B cell (primary cell): ENCODE measurements at places on chromosomes 3 and 15.

GRCh38 chr3:38829404-38829803 is 13.4 kb upstream of the SCN10A start:
- DNase-seq: no peak

- DNase-seq: no peak
Measured at GRCh38 chr3:54713455-54713854, 214.4 kb downstream of the LRTM1 start.

DNA sequence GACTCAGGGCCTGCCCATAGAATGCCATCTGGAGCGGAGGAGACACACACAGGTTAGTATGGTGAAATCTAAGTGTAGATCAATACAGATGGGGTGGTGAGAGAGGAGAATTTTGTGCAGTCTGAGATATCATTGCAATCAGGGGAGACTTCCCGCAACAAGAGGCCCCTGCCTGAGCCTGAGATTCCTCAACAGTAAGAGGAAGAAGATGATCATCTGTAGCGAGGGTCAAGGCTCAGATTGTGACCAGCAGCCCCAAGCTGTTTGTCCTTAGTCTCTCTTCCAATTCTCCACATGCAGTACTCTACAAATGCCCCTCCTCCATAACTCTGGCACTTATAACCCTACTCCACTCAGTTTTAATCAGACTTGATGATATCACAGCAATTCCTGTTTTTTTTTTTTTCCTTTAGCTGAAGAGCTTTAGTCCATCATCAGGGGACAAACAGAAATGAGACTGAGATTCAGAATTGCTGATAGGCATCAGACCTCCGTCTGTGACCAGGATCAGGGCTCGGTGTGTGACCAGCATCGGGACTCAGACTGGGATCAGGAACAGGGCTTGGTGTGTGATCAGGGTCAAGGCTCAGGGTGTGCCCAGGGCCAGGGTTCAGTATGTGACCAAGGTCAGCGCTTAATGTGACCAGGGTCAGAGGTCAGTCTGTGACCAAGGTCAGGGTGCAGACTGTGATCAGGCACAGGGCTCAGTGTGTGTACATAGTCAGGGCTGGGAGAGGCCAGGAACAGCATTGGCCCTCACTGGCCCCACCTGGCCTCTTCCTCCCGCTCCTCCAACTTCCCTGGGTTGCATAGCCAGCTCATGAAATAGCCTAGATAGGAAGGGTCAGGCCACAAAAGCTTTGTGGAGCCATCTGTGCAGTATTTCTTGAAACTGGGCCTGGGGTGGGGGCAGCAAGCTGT is 14.1 kb downstream of the LOXL1 start:
- no peak for DNase-seq

DNA sequence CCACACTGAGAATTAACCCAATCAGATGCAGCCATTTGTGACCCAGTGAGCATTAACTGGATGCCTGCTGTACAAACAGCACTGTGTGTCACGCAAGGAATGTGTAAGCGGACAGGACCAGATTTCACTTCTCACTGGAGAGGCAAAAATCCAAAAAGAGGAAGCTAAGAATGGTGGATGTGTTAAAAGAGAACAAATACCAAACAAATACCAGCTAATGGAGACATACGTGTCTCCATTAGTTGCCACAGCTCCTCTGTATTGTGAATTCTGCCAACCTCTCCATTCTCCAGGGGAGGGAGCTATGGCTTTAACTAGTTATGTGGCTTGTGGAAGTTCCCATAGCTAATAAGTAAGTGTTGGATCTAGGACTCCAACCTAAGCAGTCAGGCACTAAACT is 2.6 kb downstream of the LTF start:
- DNase-seq: no peak

- DNase-seq: peak; percentile 65
Measured at GRCh38 chr3:377158-377561, 180.6 kb downstream of the CHL1 start.

DNA sequence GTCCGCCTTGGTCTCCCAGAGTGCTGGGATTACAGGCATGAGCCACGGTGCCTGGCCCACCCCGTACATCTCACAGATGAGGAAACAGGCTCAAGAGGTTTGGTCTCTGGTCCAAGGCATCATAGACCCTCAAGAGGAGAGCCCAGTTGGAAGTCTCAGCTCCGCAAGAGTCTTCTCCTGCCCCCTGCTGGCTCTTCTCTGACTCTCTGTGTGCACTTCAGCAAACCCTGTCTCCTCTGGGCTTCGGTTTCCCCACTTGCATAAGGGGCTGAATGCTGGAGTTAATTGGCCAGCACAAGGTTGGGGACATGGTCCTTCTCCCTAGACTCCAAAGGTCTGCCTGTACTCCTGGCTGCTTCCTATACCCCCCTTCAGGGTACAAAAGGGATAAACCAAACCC is 3.9 kb downstream of the MST1R start:
- DNase-seq: no peak

DNA sequence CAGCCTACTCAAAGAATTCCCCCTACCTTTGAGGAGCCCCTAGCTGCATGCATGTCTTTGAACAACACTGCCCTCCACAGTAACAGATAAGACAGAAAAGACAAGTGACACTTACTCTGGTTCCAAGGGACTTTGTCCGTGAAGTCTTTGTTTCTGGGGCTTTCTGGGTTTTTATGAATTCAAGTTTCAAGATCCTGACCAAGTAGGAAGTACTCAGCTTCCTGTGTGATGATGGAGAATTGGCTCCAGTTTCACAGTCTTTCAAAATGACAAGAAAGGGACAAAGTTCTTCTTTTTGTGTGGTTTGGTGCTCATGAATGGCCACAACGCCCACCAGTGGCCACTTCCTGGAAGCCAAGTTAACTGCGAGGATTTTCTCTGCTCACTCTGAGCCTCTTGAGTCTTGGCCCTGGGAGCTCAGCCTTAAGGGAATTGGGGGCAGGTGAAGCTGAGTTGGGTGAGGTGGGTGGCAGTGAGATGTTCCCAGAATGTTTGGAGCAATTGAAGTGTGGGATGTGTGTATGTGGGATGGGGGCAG is at the start of gene CCR1:
CCR1 (minus strand) TSS at position 147 of the 538 bp plus-strand sequence. CDS start 4,000 bp downstream, outside the sequence.
- DNase-seq: peak; percentile 60

DNA sequence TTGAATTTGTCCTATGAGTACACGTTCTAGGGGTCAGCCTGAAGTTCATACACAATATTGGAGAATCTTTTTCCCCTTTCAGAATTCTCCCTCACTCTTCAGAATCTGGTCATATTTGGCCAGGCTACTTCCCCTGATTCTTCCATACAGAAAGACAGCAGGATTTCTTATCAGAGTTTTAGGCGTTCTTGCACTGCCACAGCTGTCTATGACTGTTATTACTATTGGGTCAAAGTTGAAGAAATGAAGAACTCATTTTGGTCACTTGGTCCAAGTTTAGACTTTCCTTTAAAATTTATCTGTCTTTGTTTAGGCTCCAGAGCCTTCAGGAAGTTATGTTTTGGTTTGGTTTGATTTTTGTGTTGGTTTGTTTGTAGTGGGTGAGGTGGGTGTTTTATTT is 12.0 kb downstream of the TEX55 start:
- DNase-seq: no peak

DNA sequence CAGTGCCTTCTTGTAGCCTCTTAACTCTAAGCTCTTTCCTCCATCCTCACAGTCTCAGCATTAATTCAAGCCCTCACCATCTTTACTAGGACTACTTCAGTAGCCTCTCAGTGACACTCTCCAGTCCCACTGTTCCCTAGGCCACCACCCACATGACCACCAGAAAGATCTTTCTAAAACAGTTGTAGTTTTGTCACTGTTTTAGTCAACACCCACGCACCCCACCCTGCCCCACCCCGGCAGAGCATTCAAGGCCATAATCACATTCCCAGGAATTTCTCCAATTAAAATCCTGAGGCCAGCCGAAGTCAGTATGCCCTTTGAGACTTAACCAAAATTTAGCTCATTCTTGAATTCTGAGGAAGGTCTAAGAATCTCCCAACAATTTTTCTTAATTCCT is 31.2 kb upstream of the PSMD6 start:
- no peak for DNase-seq

DNA sequence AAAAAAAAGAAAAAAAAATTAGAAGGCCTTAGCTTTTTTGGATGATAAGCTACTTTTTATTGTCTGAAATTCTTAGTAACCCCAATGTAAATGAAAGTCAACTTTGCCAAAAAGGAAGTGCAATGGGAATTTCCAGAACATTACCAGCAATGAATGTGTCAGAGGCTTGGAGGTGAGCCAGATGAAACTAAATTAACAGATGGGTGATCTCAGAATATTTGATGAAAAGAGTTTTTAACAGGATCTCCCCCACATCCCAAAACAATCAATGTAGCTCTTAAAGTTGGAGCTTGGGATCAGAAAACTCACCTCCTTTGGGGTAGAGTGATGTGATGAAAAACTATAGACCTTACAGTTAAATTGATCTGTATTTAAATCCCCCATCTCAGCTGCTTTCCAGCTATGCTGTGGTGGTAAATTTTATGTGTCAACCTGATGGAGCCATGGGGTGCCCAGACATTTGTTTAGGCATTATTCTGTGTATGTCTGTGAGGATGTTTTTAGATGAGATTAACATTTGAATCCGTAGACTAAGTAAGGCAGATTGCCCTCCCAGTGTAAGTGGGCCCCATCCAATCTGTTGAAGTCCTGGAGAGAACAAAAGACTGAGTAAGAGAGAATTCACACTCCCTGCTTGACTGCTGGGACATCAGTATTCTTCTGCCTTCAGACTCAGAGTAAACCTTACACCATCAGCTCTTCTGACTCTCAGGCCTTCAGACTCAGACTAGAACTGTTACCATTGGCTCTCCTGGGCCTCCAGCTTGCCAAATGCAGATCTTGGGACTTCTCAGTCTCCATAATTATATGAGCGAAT is 84.3 kb upstream of the TNFSF10 start:
- DNase-seq: no peak

- no peak for DNase-seq
Measured at GRCh38 chr15:73573037-73573436, 60.2 kb downstream of the NPTN start.

DNA sequence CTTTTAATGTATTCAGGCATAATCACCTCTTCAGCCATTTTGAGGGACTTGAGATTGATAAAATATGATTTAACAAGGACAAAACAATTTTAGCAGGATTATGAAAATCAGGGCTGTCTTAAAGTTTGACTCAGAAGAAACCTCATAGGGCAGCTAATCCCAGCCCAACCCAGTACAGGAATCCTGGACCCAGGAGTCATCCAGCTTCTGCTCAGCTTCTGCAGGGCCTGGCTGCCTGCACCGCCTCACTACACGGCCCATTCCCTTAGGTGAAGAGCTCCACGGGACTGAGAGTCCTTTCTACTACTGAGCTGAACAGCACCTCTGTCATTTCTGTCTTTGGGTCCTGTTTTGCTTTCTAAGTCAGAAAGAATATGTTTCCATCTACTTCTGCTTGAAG is 37.5 kb downstream of the ARHGAP31 start:
- no peak for DNase-seq

- DNase-seq: no peak
Measured at GRCh38 chr3:4907050-4907449, 72.2 kb upstream of the BHLHE40 start.

DNA sequence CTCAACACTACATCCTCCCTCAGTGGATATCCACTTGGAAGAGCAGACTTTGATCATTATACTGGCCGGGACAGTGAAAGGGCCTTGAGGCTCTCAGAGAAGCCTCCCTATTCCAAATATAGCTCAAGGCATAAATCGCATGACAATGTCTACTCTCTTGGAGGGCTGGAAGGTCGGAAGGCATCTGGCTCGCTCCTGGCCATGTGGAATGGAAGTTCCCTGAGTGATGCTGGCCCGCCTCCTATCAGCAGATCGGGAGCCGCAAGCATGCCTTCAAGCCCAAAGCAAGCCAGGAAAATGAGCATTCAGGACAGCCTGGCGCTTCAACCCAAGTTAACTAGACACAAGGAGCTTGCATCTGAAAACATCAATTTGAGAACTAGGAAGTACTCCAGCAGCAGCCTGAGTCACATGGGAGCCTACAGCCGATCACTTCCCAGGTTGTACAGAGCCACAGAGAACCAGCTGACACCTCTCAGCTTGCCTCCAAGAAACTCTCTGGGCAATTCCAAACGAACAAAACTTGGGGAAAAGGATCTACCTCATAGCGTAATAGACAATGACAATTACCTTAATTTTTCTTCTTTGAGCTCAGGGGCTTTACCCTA is 25.4 kb downstream of the PHLDB2 start:
- DNase-seq: no peak

GRCh38 chr3:133905376-133905775 is 9.7 kb upstream of the RAB6B start:
- no peak for DNase-seq

DNA sequence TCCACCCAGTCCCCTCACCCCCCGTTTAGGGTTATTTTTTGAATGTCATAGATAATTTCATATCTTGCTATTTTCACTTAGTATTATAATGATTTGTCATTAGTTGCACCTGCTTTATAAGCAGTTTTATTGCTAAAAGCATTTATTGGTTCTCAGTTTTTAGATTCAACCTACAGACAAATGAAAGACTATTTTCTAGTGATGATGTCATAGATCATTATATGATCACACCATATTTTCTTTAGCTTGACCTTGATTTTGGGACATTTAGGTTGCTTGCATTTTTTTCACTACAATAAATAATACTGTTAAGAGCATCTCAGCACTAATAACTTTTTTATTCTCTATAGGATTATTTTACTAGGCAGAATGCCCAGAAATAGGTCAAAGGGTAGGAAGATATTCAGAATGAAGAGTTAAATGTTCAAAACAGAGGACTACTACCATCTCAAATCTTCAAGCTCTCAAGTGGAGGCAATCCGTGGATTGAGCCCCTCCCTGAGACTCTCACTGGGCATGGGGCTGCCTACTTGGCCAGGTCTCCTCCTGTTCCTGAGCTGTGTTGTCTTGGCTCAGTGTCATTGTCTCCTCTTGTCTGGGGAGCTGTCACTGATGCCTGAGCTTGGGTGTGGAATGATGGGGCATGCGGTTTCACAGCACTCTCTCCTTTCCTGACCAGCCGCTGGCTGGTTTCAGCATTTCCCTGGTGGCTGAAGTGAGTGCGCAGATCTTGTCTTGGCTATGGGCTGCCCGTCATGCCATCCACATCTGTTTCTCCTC is 28.4 kb downstream of the CHCHD6 start:
- DNase-seq: no peak
